Activated T-helper 1 cell treated with anti-CD3 and anti-CD28 coated beads, Interleukin-12 subunit alpha, Interleukin-12 subunit beta, Interleukin-2, Interleukin-4 antibody, amounts not matched to agents 30 ng/mL and 10 ng/mL and 1 ng/mL, durations not matched to agents 14 hours and 24 hours and 36 hours (primary cell): ENCODE measurements at places on chromosomes 3 and 15.

DNA sequence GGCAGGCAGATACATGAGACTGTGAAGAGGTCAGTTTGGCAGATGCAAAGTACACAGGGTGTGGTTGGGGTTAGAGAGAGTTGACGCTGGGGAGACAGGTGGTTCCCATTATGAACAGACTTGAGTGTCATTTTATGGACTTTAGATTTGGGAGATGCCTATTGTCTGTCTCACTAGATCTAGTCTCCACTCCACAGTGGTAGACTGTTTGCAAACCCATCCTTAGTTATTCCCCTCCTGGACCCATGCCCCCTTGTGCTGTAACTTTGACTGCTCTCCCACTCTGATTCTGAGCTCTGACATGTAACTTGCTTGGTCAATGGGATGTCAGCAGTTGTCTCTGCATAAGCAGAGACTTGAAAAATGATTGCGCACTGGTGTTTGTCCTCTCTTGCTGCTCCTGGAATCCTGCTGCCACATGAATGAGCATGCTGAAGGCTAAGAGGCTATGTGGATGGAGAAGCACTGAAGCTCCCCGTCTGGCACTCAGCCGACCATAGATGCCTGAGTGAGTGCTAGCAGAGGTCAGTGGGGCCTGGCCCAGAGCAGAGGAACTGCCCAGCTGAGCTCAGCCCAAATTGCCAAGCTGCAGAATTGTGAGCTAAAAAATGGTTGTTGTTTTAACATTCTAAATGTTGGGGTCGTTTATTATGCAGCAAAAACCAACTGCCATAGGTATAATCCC is 88.2 kb downstream of the FAM43A start:
- DNase-seq: no peak

DNA sequence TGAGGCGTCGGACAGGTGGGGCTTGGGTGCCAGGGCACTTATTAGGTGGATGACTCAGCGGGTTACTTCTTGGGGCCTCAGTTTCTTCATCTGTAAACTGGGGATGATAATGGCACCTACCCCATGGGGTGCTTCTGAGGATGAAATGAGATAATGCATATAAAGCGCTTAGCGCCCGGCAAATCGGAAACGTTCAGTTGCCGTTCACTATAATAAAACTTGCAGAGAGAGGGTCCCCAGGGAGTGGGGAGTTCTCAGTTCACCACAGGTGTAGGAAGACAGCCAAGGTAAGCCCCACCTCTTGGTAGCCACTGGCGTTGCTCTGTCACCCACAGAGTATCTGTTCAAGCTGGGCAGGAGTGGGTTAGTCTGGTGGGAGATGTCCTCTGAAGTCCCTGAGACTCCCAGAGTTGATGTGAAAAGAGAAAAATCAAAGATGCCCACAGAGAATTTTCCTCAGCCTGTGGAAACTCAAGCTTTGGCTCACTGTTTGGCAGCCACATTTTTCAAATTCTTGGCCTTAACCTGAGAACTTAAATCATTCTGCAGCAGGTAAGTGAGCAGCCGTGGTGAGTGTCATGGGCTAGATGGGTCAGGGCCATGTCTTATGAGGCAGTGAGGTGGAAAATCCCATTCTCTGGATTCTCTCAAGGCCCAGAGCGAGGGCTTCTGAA is 221.5 kb upstream of the BHLHE40 start:
- no peak for DNase-seq

DNA sequence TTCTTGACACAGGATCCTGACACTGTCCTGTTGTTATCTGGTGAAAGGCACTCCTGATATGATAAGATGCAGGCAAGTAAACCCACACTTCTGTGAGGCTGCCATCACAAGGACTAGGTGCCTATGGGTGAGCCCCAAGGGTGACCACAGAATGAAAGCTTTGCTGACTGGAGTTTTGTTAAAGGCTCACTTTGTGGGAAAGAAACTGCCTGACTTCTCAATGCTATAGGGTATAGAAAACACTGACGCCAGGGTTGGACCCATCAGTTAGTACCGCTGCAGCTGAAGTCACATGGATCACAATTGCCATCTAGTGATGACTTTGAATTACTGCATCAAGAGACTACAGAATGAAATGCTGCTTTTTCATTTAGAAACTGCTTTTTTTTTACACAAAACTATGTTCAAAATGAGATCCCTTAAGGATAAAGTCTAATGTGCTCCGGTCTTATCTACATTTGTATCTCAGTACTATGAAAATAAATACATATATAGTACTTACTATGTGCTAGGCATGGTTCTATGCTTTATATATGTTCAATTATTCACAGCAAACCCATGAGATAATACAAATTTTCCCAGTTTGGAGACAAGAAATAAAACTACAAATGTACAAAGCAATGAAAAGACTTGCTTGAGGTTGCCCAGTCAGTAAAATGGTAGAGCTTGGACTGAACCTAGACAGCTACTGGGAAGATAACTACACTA is 64.2 kb upstream of the CMSS1 start:
- no peak for DNase-seq

DNA sequence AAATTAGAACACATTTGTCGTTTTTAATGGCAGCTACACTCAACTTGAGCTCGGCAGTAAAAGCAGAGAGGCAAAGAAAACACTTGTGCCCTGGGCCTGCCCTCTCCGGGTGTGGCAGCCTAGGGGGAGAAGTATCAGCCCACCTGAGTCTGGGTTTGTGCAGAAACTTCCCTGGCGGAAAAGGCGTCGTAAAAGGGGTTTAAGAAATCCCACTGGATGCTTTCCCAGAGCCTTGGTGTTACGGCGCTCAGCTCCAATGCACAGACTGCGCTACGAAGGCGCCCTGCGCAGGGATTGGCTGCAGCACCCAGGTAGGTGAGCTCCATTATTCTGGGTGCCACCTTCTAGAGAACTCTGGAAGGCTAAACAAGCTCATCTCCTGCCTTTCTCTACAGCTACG is 461.5 kb upstream of the NR2F2 start:
- DNase-seq: no peak

- no peak for DNase-seq
Observed at GRCh38 chr15:64019764-64020163, 26.5 kb downstream of the DAPK2 start.

- no peak for DNase-seq
Observed at GRCh38 chr3:76011121-76011520, 225.8 kb upstream of the ZNF717 start.

- DNase-seq: no peak
Observed at GRCh38 chr3:127174284-127174683, 18.6 kb upstream of the PRR23E start.

- no peak for DNase-seq
Observed at GRCh38 chr3:183475016-183475763, 46.8 kb upstream of the MCF2L2 start.
